ENCODE measurements at places on chromosomes 2 and 18.

GRCh38 chr18:41579185-41579584, 375.8 kb upstream of the PIK3C3 start:
- DNase-seq: no peak

DNA sequence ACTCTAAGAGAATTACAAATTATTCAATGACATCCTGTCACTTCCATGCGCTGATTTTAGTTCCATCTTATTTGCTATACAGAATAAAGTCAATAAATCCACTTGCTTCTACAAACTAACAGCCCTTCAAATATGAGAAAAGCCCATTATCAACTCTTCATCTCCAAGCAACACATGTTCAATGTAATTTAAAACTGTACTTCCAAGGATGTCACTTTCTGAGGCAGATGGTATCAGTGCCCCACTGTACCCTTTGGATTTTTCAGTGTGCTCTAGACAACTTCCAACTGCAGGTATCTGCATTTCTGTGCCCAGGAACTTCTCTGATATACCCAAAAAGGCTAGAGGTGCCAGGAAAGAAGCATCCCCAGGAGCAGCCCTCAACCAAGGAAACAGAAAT, 87.6 kb downstream of the SMAD2 start:
- DNase-seq: no peak

DNA sequence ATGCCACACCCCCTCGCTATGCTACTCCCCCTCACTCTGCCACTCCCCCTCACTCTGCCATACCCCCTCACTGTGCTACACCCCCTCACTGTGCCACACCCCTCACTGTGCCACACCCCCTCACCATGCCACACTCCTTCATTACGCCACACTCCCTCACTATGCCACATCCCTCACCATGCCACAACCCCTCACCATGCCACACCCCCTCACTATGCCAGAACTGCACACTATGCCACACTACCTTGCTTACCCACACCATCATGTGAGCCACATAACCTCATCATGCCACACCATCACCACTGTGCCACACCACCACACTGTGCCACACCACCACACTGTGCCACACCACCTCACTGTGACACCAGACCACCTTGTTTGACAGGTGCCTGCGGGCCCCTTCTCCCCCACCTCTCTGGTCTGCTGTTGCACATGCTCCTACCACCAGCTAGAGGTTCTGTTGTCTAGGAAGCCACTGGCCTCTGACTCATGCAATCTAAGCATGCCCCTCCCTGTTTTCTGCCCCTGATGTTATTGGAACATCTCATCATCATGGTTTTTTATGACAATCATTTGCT, 22.0 kb downstream of the MARCHF4 start:
- no peak for DNase-seq

DNA sequence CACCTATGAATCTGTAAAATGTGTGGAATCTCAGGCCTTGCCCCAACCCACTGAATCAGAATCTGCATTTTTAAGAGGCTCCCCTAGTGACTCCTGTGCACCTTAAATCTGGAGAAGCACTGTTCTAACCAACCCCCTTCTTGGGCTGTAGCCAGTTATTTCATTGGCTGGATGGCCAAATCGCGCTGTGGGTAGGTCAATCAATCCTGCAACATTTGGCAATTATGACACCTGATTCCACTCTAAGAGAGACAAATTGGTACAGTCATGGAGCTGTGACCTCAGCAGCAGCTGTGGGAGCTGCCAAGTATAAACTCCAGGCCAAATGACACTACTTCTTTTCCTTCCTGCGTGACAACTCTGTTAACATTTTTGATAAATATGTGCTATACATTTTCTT, 208.7 kb downstream of the CLIP4 start:
- DNase-seq: no peak

- DNase-seq: no peak
These were observed 20.2 kb upstream of the NOSTRIN start for GRCh38 chr2:168782271-168782670.

DNA sequence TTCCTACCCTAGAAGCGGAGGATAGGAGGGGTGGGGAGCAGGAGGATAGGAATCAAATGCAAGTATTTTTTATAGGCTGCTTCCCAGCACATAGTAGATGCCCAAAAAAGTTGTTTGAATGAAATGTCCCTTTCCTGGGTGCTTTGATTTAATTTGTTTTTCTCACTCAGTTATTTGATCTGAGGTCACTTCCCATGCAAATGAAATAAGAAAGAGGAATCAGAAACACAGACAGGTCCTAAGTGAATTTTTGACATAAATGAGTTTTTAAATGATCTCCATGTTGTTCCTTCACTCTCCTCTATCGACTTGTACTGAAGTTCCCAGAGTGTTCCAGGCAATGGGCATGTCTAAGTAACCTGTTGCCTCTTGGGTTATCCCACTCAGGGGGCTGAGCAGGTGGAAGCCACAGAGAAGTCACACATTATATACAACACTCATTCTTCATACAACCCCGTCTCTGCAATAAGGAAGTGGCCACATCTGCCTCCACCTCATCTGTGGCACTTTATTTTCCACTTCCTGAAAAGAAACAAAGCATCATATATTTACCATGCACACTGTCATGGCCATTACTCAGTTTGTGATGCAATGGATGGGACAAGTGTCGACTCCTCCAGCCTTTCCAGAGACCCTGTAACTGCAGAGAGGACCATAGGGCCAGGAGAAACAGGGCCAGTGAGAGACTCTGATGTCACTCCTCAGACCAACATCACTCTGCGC, 81.9 kb upstream of the ZNF397 start:
- no peak for DNase-seq

Data from effector CD4-positive, alpha-beta T cell (primary cell).